ENCODE measurements at places on chromosomes 6 and 20.

DNA sequence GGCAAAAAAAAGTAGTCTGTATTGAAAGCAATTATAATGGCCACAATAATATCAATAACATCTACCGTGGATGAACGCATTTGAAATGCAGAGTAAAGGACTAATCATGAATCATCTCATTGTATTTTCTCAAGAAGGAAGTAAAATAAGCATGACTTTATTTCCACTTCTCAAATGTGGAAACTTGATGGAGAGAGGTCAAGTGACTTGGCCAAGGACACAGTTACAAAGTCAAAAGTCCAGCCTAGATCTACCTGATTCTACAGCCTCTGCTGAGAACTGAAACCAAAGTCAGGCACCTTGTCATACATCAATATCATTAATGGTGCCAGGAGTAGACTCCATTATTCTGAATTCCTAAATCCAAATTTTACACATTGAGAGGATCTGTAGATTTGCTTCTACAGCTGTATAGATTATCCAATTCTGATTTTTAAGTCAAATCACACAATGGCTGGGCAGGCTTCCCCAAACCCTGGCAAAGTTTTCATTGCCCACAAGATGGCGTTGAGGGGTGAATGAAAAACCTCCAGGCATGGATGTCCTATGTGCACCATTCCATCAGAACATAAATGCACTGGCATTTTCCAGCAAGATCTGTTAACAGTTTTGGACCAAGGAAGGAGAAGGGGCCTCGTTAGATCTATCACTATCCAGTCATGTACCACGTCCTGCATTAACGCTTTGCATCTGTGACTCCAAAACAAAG lies 423.1 kb downstream of the MAFB start:
- H3K4me1 ChIP-seq = peaks cover 22% of the 10 kb centered on the region
- DNase-seq = peak; percentile 40
- peaks cover 10% of the 10 kb centered on the region for H3K27me3 ChIP-seq

- no peak overlapping the region for H3K4me3 ChIP-seq
- no peak overlapping the region for H3K27ac ChIP-seq
- no peaks in the 10 kb centered on the region for H3K27me3 ChIP-seq
- no peaks in the 10 kb centered on the region for H3K4me1 ChIP-seq
- no peak for DNase-seq
Observed at GRCh38 chr6:157779705-157780604, 43.1 kb upstream of the SNX9 start.

DNA sequence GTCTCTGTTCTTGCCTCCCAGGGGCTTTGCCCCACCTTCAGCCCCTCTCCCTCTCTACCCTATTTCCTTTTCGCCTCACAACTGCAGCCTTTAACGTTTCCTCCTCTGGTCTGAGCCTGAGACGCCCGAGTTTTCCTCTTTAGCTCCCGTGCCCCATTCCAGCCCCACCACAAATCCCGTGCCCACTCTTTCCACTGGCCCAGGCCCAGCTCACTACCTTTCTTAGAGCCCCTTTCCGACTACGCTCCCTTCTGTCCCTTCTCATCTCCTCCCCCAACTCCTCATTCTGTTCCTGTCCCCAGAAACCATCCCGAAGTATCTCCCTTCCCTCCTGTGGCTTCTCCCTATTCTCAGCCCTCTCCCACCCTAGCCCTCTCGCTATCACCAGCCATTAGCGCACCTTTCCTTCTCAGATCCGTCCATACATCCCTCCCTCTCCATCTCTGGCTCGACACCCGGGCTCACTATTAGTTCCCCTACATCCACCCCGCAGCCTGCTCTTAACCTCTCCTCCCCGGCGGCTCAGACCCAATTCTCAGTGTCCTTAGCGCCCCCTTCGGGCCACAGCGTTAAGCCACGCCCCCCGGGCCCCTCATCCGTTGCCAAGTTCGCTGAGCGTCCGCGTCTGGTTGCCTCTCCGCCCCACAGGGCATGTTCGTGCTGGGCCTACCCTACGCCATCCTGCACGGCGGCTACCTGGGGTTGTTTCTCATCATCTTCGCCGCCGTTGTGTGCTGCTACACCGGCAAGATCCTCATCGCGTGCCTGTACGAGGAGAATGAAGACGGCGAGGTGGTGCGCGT lies 2.7 kb downstream of the SLC32A1 start:
- H3K27me3 ChIP-seq = peaks cover 59% of the 10 kb centered on the region
- peak; percentile 94 for DNase-seq
- peaks cover 71% of the 10 kb centered on the region for H3K4me1 ChIP-seq
- H3K36me3 ChIP-seq = peaks cover 10% of the 10 kb centered on the region

DNA sequence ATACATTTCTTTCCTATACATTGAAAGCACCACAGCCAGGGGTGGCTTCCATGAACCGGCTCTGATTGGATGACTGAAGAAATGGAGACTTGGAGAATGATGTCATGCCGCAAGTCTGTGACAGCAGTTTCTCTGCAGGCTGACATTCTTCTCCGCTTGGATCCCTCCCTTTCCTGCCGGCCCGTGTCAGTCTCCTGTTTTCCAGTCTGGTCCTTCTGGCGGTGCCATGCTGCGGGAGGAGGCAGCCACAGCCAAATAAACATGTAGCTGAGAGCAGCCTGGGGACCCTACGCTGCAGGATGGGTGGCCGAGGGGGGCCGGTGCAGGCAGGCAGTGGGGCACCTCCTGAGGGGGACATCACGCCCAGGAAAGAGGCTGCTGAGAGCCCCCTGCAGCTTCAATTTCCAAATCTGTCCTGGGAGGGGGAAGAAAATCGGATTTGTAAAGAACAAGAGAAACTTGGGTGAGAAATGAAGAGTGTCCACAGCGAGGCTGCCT lies 178.0 kb downstream of the TAF4 start:
- peaks cover 14% of the 10 kb centered on the region for H3K27me3 ChIP-seq
- peaks cover 2% of the 10 kb centered on the region for H3K4me1 ChIP-seq
- H3K4me3 ChIP-seq = no peak overlapping the region
- no peak overlapping the region for H3K27ac ChIP-seq
- H3K36me3 ChIP-seq = no peaks in the 10 kb centered on the region
- no peak for DNase-seq

DNA sequence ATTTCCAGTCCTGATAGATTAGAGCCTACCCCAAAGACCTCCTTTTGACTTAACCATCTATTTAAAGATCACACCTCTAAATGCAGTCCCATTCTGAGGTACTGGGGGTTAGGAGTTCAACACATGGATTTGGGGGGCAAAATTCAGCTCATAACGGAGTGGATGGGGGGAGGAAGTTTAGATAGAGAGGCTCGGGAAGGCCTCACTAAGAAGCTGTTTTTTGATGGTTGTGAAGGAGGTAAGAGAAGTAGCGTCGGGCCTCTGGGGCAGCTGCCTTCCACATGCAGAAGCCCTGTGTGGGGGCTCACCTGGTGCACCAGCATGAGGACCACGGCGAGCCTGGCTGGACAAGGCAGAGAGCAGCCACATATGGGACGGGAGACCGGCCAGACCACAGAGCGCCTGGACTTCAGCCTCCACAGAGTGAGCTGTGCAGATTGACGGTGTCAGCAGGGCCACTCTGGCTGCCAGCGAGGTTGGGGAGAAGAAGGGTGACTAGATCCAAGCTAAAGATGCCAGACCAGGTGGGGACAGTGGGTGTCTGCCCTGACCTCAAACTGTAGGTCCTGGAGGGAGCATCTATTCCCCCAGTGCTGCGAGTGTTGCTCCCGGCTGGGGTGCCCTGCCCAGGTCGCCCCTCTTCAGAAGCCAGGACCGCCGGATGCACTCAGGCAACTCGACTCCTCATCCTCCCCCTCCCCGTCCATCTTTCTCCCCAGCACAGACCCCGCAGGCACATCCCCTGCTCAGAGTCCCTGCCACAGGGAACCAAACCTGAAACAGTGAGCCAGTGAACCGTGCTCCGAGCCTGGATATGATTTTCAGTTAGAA lies 5.1 kb upstream of the SYNJ2 start:
- H3K36me3 ChIP-seq = peaks cover 9% of the 10 kb centered on the region
- H3K27me3 ChIP-seq = peaks cover 16% of the 10 kb centered on the region
- peaks cover 12% of the 10 kb centered on the region for H3K4me1 ChIP-seq
- no peak overlapping the region for H3K4me3 ChIP-seq
- no peak overlapping the region for H3K27ac ChIP-seq

DNA sequence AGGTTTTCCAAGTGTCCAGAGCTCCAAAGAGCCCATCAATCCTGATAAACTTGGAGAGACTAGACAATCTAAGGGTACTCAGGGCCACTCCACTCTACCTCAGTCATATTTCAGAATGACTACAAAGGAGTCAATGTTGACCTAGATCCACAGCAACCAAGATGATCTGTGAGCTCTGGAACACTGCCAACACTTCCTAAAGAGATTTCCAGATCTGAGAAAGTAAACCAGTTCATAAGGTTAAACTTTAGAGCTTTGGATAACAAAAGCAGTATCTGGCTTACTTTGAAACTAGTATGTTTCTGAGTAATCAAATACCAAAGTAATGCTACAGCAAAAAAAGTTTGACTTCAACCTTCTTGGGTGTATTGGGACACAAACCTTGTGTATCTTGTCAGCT lies 122.7 kb downstream of the BTBD9 start:
- H3K27me3 ChIP-seq = peaks cover 3% of the 10 kb centered on the region
- no peaks in the 10 kb centered on the region for H3K36me3 ChIP-seq
- H3K27ac ChIP-seq = no peak overlapping the region
- H3K4me3 ChIP-seq = no peak overlapping the region

DNA sequence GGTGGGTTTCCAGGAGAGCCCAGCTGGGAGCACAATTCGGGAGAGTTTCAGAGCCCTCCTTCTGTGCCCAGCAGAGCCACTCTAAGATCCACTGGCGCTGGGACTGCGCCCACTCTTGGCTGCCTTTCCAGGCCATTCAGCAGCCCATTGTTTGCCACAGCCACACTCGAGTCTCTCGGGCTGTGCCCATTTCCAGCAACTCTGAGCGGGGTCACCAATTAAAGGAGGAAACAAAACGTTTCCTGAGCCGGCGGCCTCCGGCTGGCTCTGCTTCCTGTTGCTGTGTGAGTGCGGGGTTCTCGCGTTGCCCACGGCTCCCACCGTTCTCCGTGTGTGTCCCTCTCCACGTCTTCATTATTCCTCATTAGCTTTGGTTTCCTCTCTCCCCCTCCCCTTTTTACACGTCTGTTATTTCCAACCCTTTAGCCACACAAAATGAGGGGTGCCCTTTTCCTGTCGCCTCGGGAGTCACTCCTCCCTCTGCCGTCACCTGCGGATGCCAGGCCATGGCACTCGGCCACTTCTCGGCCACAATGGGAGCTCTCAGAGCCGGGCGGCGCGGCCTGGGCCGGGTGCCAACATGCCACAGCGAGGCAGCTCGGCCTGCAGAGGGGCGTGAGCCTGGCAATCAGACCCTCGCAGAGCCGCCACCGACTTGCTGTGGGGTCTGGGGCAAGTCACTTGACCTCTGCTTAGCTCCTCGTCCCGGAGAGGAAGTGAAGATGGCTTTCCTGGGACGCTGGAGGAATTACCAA lies 94.3 kb upstream of the NKX2-2 start:
- H3K4me3 ChIP-seq = peak overlapping the region; percentile 20
- no peaks in the 10 kb centered on the region for H3K36me3 ChIP-seq
- no peak overlapping the region for H3K27ac ChIP-seq

GRCh38 chr6:129287231-129288177 lies 404.6 kb downstream of the LAMA2 start:
- H3K36me3 ChIP-seq = no peaks in the 10 kb centered on the region
- peaks cover 2% of the 10 kb centered on the region for H3K27me3 ChIP-seq
- H3K4me1 ChIP-seq = no peaks in the 10 kb centered on the region
- no peak overlapping the region for H3K27ac ChIP-seq
- H3K4me3 ChIP-seq = no peak overlapping the region
- no peak for DNase-seq

DNA sequence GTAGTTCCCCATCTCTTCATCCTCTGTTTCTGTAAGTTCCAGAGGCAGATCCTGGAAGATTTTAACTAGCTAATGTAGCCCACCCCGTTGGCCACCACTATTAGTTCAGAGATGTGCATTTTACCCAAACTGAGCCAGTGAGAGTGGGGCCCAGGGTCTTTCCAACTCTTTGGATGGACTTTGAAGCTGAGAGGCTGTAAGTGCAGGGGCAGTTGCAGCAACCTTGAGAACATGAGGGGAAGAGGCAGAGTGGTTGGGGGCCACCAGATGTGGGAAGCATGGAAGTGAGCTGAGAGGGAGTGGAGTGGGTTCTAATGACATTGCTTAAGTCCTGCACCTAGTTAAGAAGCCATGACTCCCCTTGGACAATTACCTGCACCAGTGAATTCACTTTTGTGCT lies 72.2 kb downstream of the CDH26 start:
- peaks cover 6% of the 10 kb centered on the region for H3K36me3 ChIP-seq
- no peaks in the 10 kb centered on the region for H3K4me1 ChIP-seq
- no peak overlapping the region for H3K27ac ChIP-seq
- H3K4me3 ChIP-seq = no peak overlapping the region
- DNase-seq = no peak

- peaks cover 27% of the 10 kb centered on the region for H3K4me1 ChIP-seq
- H3K4me3 ChIP-seq = peak overlapping the region; percentile 87
- no peak for DNase-seq
Observed at GRCh38 chr6:24911796-24912382, 23.9 kb downstream of the RIPOR2 start.

GRCh38 chr6:845566-845965 lies 152.6 kb upstream of the EXOC2 start:
- DNase-seq = no peak
- H3K27me3 ChIP-seq = peaks cover 8% of the 10 kb centered on the region
- H3K4me3 ChIP-seq = no peak overlapping the region
- no peaks in the 10 kb centered on the region for H3K36me3 ChIP-seq
- H3K4me1 ChIP-seq = peaks cover 24% of the 10 kb centered on the region

DNA sequence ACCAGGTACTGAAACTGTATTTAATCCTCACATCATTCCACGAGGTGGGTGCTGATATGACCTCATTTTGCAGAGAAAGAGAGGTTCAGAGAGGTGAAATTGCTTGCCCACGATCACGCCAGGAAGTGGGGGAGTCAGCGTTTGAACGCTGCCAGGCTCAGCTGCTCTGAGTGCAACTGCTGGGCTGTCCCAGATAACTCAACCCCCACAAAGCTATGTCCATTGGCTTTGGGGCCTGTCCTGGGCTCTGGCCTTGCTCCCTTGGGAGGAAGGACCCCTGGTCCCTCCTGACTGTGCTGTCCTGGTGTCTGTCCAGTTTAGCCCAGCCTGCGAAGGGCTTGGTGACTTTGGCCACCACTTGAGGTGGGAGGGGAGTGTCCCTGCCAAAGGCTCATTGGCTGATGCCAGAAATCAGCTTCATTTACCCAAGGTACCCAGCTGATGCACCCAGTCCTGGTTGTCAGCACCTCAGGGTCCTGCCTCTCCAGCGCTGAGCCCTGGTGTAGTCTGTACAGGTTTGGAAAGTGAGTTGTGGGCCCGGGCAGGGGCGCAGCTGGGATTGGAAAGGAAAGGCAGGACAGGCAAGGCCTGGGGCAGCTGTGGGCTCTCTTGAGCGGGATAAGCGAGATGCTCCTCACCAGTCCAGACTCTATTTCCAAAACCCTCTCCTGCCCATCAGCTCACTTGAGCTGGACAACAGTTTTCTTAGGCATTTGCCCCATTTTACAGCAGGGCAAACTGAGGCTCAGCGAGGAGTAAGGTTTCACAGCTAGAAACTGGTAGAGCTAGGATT lies 38.5 kb downstream of the SUN5 start:
- no peak overlapping the region for H3K4me3 ChIP-seq
- H3K27me3 ChIP-seq = peaks cover 3% of the 10 kb centered on the region
- H3K36me3 ChIP-seq = no peaks in the 10 kb centered on the region
- no peak overlapping the region for H3K27ac ChIP-seq

GRCh38 chr6:46390153-46390876 lies 100.9 kb downstream of the RCAN2 start:
- no peak overlapping the region for H3K27ac ChIP-seq
- peaks cover 4% of the 10 kb centered on the region for H3K4me1 ChIP-seq
- H3K27me3 ChIP-seq = peaks cover 1% of the 10 kb centered on the region
- DNase-seq = no peak
- H3K4me3 ChIP-seq = no peak overlapping the region
